ENCODE measurements at places on chromosomes 7 and 10. TPM values are rescaled to one million over a fixed set of nuclear protein-coding genes. Genes with fewer than 3 reads are reported as not detected.

GRCh38 chr10:100485366-100485765 is 22.6 kb downstream of the WNT8B start:
- H3K4me3 ChIP-seq: no peak overlapping the region
- peaks cover 9% of the 10 kb centered on the region for H3K27me3 ChIP-seq
- H3K27ac ChIP-seq: no peak overlapping the region
- peaks cover 26% of the 10 kb centered on the region for H3K36me3 ChIP-seq

DNA sequence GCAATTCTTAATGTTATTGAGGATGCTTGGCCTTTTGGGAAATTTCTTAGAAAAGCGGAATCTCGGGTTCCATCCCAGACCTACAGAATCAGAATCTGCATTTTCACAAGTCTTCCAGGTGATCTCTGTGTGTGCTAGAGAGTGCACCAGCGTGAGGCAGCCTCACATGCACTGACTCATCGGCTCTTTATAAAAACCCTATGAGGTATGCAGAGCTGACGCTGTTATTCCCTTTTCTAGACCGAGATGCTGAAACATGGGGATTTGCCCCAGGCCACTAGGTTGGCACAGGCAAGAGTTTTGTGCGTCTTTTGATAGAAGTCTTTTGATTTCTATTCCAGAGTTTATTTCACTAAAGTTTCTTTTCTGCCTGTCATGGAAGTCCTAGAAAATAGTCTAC is 61.2 kb downstream of the CDCA7L start:
- no peaks in the 10 kb centered on the region for H3K36me3 ChIP-seq
- no peak overlapping the region for H3K27ac ChIP-seq
- H3K27me3 ChIP-seq: no peaks in the 10 kb centered on the region
- H3K4me1 ChIP-seq: no peaks in the 10 kb centered on the region

DNA sequence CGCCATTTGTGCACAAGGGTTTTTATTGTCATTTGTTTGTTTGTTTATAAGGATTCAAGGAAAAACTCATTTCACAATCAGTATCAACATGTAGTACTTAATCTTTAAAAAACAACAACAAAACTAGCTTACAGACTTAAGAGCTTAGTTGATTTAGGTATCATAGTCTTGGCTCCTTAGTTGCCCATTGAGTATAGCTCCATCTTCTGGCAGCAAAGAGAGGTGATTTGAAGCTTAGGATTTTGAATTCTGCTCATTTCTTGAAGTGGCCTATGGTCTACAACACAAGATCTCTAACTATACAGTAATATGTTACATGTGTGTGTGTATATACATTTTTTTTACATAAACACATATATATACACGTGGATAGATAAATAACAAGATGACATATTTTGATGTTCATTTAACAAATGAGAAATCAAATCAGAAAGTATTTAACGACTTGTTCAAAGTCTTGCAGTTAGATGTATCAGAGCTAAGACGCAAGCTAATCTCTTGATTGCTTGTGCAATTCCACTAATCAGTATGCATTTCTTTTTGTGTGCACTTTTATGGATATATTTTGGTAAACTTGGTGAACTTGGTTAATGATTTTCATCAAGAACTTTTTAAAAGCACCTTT is 307.3 kb downstream of the CAMK1D start:
- no peaks in the 10 kb centered on the region for H3K4me1 ChIP-seq
- H3K27me3 ChIP-seq: no peaks in the 10 kb centered on the region
- no peak overlapping the region for H3K27ac ChIP-seq
- no peak overlapping the region for H3K4me3 ChIP-seq
- H3K36me3 ChIP-seq: no peaks in the 10 kb centered on the region

SCART1 gene
- 2.6 TPM for total RNA-seq

UNC5B gene
- 16.0 TPM for total RNA-seq

ATOH7 gene
- total RNA-seq: not detected

CYP2E1 gene
- total RNA-seq: 2.1 TPM

GRCh38 chr10:24643679-24644209 is 79.9 kb downstream of the ARHGAP21 start:
- no peaks in the 10 kb centered on the region for H3K27me3 ChIP-seq
- H3K4me1 ChIP-seq: peaks cover 16% of the 10 kb centered on the region
- no peaks in the 10 kb centered on the region for H3K36me3 ChIP-seq
- DNase-seq: no peak
- no peak overlapping the region for H3K4me3 ChIP-seq

DNA sequence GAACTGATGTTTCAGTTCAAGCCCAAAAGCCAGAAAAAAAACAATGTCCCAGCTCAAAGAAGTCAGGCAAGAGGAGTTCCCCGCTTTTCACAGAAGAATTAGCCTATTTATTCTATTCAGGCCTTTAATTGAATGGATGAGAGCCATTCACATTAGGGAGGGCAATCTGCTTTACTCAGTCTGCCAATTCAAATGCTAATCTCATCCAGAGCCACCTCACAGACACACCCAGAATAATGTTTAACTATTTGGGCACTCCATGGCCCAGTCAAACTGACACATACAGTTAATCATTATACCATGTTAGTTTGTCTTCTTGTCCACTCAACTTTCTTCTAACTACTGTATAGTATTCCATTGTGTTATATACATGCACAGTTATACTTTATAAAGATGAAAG is 2.6 kb upstream of the NPSR1 start:
- H3K27ac ChIP-seq: no peak overlapping the region
- DNase-seq: no peak
- H3K4me3 ChIP-seq: no peak overlapping the region
- H3K27me3 ChIP-seq: no peaks in the 10 kb centered on the region

- H3K27ac ChIP-seq: no peak overlapping the region
- H3K4me1 ChIP-seq: peaks cover 8% of the 10 kb centered on the region
- no peaks in the 10 kb centered on the region for H3K36me3 ChIP-seq
- no peak overlapping the region for H3K4me3 ChIP-seq
Observed at GRCh38 chr7:45704683-45705016, 130.5 kb downstream of the ADCY1 start.

GPNMB gene
- total RNA-seq: 322 TPM

CELF2 gene
- 110 TPM for total RNA-seq

Data from upper lobe of right lung (tissue), 1 donor.